ENCODE measurements at places on chromosomes 12 and 14.

- DNase-seq, result no peak
These were observed 190.8 kb upstream of the CNOT2 start for GRCh38 chr12:70052476-70052875.

- no peak for DNase-seq
These were observed 55.3 kb downstream of the STAB2 start for GRCh38 chr12:103642240-103642864.

- DNase-seq, result no peak
These were observed 142.8 kb downstream of the SLC8A3 start for GRCh38 chr14:70045844-70046535.

DNA sequence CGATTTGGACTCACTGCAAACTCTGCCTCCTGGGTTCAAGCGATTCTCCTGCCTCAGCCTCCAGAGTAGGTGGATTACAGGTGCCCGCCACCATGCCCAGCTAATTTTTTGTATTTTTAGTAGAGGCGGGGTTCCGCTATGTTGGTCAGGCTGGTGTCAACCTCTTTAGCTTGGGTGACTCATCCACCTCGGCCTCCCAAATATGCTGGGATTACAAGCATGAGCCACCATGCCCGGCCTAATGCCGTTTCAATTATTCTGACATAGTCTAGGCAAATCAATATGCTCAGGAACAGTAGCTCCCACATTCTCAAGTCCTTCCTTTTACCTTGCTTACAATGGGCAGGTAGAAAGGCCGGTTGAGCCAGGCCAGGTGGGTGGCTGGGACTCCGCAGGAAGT is 82.0 kb upstream of the EEA1 start:
- no peak for DNase-seq

DNA sequence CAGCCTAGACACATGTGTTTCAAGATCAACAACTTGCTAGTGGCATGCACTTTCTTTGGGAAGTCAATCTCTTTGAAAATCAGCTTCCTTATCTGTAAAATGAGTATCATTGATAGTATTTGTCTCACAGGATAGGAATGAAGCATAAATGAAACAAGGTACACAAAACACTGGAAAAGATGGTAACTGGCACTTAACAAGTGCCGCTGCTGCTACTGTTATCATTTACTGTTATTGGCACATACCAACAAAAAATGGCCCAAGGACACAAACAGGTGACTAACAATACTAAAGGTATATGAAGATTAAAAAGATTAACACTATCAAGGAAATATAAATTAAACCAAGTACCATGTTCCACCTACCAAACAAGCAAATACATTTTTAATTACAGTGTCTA is 20.9 kb downstream of the HNRNPC start:
- DNase-seq, result no peak

- DNase-seq, result no peak
These were observed 113.2 kb upstream of the FLRT2 start for GRCh38 chr14:85416771-85417170.

GRCh38 chr12:58420503-58420902 is 479.1 kb downstream of the ATP23 start:
- DNase-seq, result no peak

- no peak for DNase-seq
These were observed 117.7 kb upstream of the GARIN2 start for GRCh38 chr14:67071506-67071905.

DNA sequence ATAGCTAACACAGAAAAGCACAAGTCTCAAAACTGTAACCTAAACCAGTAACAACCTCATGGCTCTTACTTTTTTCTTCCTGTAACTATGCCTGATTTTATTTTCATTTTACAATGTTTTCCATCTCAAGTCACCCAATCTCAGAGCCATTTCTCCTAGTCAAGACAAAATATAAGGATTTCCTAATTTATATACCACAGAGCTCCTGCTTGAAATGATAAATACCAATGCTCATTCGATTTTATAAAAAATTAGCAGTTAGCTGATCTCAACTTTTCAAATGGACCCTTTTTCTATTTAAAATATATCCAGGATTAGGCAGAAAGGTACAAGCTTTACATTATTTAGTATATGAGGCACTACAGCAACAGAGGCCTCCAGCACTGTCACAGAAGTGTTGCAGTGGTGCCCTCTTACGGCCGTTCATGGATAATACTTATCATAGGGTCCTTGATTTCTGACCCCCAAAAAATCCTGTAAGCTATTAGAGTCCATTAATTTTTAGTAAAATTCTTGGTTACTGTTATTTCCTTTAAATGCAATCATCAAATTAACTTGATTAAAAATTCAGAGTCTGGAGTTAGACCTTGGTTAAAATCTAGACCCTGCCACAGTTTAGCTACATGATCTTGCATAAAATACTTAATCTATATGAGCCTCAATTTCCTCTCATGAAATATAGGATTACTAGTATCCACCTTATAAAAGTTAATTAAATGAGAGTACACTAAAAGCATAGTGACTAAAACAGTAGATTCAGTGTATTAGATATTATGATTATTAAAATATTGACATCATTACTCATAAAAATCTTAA is 68.3 kb downstream of the SEC23A start:
- no peak for DNase-seq

All from NCI-H2081 treated with DMSO at 0.1 percent for 48 hours (cell line).